ENCODE measurements at places on chromosomes 7 and 10. TPM values are rescaled to one million over a fixed set of nuclear protein-coding genes. Genes with fewer than 3 reads are reported as not detected.
A peak's percentile ranks its signal among the peaks of the same experiment; 100 is the strongest.

The SRI gene
- 45.1 TPM for total RNA-seq

The CNPY1 gene
- not detected for total RNA-seq

GRCh38 chr10:127592586-127592985, 43.5 kb downstream of the NPS start:
- no peak for DNase-seq

DNA sequence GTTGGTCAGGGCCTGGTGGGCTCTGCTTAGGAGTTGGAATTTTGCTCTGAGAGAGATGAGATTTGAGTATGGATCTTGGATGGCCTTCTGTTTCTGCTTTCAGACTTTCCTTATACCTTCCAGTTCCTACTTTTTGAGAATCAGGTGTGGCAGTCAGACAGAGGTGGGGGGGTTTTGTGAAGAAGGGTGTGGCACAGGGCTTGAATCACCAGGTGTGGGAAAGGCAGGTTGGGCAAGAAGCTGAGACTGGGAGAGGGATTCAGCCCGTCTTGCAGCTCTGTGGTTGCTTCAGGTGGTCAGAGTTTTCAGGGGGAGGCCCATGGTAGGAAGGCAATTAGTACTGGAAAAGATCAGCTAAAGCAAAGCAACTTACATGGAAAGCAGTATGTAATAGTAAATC, 340.2 kb downstream of the LRMDA start:
- DNase-seq: no peak

DNA sequence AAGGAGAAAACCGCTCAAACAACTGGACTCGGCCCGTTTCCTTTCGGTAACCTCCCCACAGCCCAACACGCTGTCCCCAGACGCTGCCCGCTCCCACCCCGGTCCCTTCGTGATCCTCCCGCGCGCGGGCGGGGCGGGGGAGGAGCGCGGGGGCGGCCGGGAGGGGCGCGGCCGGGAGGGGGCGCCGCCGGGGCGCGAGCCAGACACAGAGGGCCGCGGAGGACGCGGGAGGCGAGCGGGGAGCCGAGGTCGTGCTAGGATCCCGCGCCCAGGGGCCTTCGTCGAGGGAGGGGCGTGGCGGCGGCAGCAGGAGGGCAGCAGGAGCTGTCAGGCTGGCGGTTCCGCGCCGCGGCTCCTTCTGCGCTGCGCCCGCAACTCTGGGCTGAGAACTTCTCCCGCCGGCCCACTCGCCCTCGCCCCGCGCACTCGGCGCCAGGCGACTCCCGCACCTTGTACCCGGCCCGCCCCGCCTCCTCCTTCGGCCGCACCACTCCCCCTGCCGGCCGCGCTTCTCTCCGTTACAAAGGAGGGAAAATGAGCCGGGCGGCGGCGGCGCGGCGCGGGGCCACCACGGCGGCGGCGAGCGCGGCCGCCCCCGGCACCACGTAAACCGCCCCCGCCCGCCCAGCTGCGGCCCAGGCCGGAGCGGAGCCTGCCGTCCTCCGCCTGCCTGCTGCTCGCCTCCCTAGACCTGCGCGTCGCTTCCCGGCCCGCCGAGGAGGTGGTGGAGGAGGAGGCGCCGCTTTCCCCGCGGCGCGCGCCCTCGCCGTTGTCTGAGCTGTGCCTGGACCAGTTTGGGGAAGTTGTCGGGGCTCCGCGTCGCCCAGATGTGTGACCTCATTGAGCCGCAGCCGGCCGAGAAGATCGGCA, at the start of gene CDK14:
Gene CDK14 (plus strand): TSS at position 521 of the 870 bp plus-strand sequence. CDS start 307 bp downstream, at position 828.
- peak; percentile 90 for DNase-seq

- DNase-seq: no peak
Measured at GRCh38 chr10:101938305-101939007, 94.9 kb upstream of the KCNIP2 start.

Measured in sigmoid colon (tissue), 7 donors.